Jurkat, Clone E6-1 (cell line): ENCODE measurements at places on chromosomes 4 and X.

DNA sequence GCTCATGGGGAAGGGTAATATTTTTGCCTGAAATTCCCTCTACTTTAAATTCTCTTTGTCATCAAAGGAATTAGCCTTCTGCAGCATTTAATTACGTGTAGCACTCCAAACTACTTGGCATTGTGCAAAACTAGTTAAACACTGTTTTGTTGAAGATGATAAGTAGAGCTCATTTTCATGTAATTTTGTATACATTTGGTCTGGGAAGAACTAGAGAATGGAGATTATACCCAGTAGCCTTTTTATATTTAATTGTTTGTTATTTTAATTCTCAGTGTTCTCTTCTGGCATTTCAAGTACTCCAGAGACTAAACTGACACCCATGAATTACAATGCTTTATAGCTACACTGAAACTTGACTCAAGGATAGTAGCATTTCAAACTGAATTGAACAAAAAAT, 211.5 kb upstream of the SMIM31 start:
- DNase-seq = no peak

- DNase-seq = no peak
Observed at GRCh38 chr4:153494562-153494961, 28.4 kb downstream of the TMEM131L start.

DNA sequence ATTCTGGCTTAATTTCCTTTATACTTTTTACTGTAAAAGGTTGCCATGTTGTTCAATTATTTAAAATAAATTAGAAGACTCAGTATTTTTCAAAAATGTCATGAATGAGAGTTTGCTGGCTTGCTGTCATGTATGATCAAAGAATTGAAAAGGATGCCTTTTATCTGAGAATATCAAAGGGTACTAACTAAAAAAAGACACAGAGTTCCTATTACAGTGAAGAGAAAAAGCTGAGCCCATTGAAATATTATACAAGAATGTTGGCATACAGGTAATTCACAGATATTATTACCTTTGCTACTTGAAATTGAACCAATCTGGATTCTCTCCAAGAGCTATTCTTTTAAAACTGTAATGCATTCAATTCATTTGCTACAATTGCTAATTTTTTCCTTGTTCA, 200.0 kb downstream of the PPP3CA start:
- no peak for DNase-seq

- DNase-seq = no peak
Observed at GRCh38 chr4:176262243-176262642, 6.8 kb downstream of the ASB5 start.

DNA sequence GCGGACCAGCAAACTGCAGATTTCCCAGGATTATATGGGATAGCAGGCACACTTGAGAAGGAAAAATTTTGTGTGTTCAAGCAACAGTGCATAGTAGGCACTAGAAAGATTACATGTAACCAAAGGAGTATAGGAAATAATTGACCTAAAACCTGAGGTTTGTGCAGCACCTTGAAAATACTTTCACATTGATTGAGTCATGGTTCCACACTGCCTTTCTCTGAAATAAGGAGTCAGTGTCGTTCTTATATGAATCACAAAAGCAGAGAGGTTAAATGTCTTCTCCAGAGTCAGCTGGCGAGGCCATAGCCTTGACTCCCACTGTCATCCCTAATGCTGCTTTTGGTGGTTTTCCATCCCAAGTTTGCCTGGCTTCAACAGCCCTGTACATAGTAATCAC, 138.9 kb downstream of the SOWAHB start:
- no peak for DNase-seq

- DNase-seq = no peak
Observed at GRCh38 chr4:150079081-150079581, 886 bp downstream of the DCLK2 start.

- no peak for DNase-seq
Observed at GRCh38 chrX:7062276-7062675, 85.2 kb upstream of the STS start.

GRCh38 chr4:5906191-5906590, 13.3 kb upstream of the CRMP1 start:
- no peak for DNase-seq

- DNase-seq = no peak
Observed at GRCh38 chr4:150117094-150117493, 38.8 kb downstream of the DCLK2 start.

DNA sequence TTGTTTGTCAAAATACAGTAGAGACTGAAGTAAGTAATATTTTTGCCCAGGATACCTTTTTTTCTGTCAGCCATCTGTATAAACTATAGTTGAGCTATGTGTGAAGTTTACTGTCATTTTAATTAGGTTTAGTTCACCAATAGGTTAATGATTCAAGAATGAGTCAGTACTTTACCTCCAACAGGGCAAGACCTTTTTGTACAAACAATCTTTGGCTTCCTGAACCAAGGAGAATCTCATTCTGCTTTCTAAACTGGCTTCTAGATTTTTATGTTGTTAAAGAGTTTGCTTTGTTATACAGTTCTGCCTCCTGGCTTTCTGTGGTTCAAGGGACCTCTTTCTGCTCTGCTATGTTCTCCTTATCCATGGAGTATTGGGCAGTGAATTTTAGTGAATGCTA, 412.0 kb upstream of the NR3C2 start:
- no peak for DNase-seq

GRCh38 chrX:97016106-97016505, 132.4 kb downstream of the RPA4 start:
- DNase-seq = no peak

GRCh38 chrX:110316351-110317060, 1.4 kb downstream of the AMMECR1 start:
- no peak for DNase-seq

DNA sequence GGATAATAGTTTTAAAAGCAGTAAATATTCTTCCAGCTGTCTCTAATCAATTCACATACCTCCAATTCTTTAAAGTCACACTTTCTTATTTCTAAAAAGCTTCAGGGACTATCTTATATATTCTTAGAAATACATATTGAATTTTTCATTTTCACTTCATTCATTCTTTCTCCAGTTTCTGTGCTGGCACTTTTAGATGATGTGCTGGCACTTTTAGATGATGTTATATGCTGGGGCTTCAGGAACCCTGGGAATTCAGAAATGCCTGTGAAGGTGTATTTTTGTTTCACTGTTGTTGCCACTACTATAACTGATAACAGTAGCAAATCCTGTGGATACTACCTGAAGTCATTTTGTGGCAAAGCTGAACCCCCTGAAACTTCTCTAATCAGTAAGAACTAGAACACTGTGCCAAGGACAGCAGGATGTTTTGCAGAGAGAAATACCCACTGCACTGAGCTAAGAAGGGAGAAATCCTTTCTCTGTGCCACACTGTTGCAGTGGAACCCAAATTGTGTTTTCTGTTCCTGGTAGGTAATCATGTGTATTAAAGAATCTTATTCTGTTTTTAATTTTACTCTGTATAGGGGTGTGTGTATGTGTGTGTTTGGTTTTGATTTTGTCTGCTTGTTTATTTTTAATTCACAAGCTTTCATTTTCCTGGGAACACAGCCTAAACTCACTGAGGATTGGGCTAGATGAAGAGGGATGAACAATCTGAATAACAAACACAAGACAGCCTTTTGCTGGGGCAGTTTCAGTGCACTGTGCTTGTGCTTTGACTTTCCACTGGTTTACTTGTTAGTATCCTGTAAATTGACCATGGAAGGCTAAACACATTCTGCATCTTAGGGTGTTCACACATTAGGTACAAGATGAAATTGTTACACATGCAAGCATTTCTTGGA, 898.3 kb downstream of the CCSER1 start:
- no peak for DNase-seq

DNA sequence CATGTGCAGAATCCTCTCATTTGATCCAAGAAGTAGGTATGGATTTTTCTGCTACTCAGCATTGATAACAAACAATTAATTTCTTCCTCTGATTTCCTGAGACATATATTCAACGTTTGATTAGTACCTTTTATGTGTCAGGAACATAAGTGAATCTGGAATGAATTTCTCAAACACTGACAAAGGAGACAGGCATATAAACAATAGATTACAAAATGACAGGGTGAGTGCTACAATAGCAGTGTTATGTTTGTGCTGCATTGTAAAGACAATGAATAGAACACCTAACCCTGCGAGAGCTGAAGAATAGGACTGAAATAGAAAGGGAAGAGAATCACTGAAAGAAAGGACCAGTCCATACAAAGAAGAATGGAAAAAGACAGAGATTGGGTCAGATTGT, 52.9 kb downstream of the ARHGAP24 start:
- no peak for DNase-seq
